T-helper 9 cell (primary cell): ENCODE measurements at places on chromosomes 5 and 9.

DNA sequence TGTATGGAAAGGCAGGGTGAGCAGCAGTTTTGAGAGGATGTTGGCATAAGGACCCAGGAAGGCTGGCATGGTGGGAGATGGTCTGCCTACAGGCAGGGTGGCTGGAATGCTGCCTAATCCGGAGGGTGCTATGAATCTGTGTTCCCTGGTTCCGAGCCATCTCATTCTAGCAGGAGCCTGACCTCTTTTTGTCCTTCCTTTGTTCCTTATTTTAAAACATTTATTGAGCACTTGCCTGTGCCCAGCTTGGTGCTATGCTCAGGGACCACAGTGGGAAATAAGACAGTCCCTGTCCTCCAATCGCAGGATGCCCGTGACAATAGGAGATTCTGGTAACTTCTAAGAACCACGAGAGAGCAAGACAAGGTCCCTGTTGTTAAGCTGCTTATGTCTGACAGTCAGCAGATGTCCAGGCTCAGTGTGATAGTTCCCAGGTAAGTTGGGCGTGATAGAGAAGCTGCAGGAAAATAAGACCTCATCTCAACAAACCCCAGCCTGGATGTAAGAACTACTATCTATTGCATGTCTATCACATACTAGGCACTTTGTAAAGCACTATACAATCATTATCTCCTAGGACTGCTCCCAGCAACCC is 9.1 kb upstream of the ZBTB34 start:
- DNase-seq: no peak

DNA sequence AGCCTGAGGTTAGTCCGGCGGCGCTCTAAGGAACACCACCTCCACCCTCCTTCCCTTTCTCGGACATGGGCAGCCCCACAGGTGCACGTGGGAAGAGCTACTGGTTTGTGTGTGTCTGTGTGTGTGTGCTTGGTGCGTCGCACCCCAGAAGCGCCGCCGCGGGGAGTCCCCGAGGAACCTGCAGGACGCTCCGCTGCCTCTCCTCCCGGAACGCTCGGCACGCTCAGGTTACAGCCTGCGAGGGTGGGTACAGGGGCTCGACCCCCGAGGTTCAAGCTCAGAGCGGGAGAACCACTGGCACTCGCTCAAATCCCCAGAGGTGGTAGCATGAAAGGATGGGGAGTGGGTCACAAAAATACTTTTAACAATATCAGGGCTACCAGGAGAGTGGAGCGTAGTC is 2.0 kb downstream of the ASTN2 start:
- DNase-seq: no peak

- DNase-seq: no peak
These were observed 35.3 kb downstream of the COL5A1 start for GRCh38 chr9:134676886-134677285.

GRCh38 chr5:82365026-82365425 is 86.9 kb upstream of the RPS23 start:
- no peak for DNase-seq

DNA sequence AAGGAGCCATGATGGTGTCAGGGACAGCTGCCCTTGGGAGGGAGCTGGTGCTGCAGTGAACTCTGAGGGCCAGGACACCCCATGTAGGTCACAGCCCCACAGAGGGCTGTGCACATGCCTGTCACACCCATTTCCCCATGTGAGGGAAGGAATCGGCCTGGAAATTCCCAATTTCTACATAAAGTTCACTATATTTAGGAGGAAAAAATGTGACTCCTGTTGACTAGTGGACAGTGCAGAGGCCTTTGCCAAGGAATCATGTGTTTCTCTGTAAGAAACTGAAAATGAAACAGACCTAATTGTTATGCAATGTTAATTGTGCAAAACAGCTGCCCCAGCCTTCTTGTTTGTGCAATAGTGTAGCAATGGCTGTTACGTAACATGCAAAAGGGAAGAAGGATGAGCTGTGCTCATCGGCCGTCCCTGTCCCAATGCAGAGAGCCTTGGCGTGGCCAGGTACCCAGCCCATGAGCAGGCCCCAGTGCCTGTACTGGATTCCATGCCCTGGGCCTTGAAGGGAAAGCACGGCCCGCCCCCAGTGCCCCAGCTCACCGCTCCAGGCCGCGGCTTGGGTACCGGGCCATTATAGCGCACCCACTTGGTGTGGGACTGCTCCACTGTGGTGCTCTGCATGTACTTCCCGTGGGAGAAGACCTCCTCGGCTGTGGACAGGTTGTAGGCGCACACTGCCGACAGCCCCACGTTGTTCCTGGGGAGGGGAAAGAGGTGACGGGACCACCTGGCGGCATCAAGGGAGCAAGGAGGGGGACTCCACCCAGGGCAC is 70.0 kb downstream of the SECISBP2 start:
- no peak for DNase-seq

GRCh38 chr5:172508471-172509404 is 54.4 kb upstream of the SH3PXD2B start:
- DNase-seq: no peak

GRCh38 chr5:78677777-78678668 is 29.5 kb upstream of the LHFPL2 start:
- no peak for DNase-seq

- DNase-seq: no peak
These were observed 224.8 kb downstream of the CETN3 start for GRCh38 chr5:90184764-90185163.

DNA sequence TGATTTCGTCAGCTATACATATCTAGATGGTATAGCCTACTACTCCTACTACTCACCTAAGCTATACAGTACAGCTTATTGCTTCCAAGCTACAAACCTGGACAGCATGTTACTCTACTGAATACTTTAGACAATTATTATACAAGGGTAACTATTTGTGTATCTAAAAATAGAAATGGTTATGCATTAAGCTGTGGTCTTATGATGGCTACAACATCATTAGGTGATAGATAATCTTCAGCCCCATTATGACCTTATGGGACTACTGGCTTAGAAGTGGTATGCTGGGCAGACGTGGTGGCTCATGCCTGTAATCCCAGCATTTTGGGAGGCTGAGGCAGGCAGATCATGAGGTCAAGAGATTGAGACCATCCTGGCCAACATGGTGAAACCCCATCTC is 40.2 kb downstream of the CERT1 start:
- DNase-seq: no peak

GRCh38 chr5:1879292-1880263 is 3.1 kb downstream of the IRX4 start:
- DNase-seq: no peak

DNA sequence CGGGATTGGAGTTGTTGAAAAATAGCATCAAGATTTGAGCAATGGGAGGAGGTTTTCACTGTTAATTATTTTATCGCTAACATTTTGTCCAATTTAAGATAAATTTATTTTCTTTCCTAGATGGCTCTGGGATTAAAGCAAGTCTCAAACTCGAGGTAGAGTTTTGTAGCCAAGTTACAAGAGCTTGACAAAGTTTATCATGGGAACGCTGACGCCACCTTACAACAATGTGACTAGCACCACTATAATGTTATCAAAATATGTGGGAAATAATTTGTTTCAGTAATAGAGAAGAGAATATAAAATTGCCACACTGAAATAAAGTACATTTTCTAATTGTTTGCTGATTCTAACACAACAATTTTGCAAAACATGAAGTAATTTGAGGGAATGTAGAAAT is 19.8 kb upstream of the TARS1 start:
- DNase-seq: no peak

DNA sequence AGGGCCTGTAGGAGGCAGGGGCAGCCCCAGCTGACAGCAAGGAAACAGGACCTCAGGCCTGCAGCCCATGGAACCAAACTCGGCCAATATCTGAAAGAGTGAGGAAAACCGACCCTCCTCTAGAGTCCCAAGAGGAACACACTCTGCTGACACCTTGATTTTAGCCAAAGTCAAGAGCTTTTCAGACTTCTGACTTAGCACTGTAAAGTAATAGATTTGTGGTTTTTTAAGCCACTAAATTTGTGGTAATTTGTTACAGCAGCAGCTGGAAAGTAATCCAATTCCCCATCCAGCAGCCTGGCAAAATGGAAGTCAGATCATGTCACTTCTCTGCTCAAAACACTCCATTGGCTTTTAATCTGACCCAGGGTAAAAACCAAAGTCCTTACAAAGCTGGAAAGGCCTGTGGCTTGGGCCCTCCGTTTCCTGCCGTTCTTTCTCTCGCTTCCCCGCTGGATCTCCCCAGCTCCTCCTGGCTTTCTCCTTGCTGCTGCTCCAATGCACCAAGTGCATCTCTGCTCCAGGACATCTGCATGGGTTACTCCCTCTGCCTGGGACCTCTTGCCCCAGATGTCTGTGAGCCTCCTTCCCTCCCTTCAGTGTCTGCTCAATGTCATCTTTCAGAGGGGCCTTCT is 79.0 kb downstream of the C5orf15 start:
- no peak for DNase-seq

DNA sequence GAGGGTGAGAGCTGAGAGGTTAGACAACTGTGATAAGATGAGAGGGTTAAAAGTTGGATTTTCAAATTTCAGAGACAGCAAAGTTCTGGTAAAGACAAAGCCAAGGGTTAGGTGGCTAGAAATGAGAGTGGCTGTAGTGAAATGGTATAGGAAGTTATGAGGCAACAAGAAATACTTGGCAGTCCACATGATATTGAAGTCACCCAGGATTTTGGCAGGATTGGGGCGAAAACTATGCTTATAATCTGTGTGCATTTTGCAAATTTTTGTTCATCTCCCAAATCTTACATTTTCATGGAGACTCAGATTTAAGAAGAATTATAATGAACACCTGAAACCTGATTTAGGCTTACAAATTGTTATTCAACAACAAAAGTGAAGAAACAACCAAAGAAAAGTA is 35.6 kb downstream of the C9 start:
- no peak for DNase-seq

- DNase-seq: no peak
These were observed 73.2 kb downstream of the WDR41 start for GRCh38 chr5:77418601-77419581.
